Karpas-422 (cell line): ENCODE measurements at places on chromosomes 16 and 17. TPM values are rescaled to one million over a fixed set of nuclear protein-coding genes. Genes with fewer than 3 reads are reported as not detected.

DNA sequence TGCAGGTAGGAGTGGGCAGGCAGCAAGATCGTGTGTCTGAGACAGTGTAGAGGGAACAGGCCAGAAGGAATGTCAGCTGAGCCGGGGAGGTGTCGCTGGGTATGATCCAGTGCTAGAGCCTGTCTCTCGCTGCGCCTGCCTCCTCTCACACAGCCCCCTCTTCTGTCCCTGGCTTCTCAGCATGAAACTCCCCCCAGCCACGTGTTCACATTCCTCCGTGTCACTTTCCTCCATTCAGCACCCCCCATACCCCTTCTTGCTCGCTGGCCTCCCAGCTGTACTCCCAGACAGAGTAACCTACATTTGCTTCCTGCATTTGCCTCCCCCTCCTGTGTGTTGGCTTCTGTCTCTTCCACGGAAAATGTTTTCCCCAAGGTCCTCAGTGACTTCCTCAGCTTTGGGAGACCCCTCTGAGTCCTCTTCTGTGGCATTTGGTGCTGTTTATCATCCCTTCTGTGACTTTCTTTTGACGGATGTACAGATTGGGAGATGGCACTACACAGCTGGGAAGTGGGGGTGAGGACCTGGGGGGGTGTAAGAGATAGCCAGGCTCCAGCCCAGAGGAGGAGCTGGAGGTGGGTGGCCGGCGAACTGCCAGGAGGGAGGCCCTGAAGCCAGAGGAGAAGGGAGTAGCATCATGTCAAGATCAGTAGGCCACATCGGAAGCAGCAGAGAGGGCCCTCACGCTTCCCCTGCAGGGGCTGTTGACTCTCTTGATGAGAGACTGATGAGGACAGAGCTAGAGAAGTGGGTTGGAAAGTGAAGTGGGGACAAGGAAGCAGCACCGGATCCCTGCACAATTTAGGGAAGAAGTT, 19.2 kb downstream of the SGF29 start:
- no peaks in the 10 kb centered on the region for H3K27me3 ChIP-seq
- DNase-seq: no peak
- no peak overlapping the region for H3K4me3 ChIP-seq
- peaks cover 3% of the 10 kb centered on the region; the same call in 1 of the 2 replicates for H3K36me3 ChIP-seq
- H3K27ac ChIP-seq: no peak overlapping the region
- H3K4me1 ChIP-seq: peaks cover 2% of the 10 kb centered on the region; the same call in 1 of the 2 replicates

DNA sequence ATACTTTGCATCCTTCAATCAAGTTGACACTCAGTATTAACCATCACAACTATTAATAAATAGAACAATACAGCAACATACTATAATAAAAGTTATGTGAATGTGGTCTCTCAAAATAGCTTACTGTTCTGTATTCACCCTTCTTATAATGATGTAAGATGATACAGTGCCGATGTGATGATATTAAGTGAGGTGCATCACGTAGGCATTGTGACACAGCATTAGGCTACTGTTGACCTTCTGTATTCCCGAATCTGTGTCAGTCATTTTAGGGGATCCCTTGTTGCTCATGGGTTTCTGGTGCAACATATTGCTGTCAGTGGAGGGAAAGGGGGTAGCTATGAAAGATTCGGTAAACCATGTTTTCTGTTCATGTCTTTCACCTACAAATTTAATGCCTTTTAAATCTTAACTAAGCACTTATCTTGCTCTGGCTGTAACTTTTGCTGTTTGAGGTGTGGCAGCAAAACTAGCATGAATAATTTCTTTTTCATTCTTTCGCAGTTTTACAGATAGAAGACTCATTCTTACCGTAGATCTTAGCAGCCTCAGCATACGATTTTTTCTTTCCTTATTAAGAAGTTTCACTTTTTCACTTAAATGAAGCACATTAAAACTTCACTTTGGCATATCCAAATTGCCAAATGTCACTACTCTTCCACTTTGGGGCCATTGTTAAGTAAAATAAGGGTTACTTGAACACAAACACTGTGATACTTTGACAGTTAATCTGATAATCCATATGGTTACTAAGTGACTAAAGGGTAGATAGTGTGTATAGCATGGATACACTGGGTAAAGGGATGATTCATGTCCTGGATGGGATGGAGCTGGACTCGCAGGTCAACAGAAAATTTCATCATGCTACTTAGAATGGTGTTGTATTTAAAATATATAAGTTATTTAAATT, 29.6 kb downstream of the NFAT5 start:
- no peak for DNase-seq
- no peaks in the 10 kb centered on the region; the same call in 1 of the 2 replicates for H3K4me1 ChIP-seq
- H3K36me3 ChIP-seq: no peaks in the 10 kb centered on the region
- H3K27ac ChIP-seq: no peak overlapping the region
- H3K4me3 ChIP-seq: no peak overlapping the region

DNA sequence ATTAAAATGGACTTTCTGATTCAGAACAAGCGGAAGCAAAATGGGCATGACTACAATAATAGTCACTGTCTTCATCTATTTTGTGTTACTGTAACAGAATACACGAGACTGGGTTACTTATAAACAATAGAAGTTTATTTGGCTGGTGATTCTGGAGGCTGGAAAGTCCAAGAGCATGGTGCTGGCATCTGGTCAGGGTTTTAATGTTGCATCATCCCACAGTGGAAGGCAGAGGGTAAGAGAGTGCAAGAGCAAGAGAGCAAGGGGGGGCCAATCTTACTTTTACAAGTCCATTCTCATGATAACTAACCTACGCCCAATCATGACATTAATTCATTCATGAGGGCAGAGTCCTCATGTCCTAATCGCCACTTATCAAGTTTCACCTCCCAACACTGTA, 189.2 kb downstream of the TOX3 start:
- DNase-seq: no peak
- no peak overlapping the region for H3K4me3 ChIP-seq
- H3K27me3 ChIP-seq: no peaks in the 10 kb centered on the region
- H3K4me1 ChIP-seq: no peaks in the 10 kb centered on the region
- no peaks in the 10 kb centered on the region for H3K36me3 ChIP-seq
- H3K27ac ChIP-seq: no peak overlapping the region

DNA sequence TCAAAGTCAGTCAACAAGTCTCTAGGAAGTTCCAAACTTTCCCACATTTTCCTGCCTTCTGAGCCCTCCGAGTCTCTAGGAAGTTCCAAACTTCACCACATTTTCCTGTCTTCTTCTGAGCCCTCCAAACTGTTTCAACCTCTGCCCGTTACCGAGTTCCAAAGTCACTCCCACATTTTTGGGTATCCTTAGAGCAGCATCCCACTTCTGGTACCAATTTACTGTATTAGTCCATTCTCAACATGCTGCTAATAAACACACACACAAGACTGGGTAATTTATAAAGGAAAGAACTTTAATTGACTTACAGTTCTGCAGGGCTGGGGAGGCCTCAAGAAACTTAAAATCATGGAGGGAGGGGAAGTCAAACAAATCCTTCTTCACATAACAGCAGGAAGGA, 169.0 kb upstream of the HS3ST3A1 start:
- no peak for DNase-seq
- no peaks in the 10 kb centered on the region; the same call in 1 of the 2 replicates for H3K36me3 ChIP-seq
- no peak overlapping the region for H3K27ac ChIP-seq
- no peaks in the 10 kb centered on the region for H3K4me1 ChIP-seq
- H3K27me3 ChIP-seq: no peaks in the 10 kb centered on the region
- H3K4me3 ChIP-seq: no peak overlapping the region

DNA sequence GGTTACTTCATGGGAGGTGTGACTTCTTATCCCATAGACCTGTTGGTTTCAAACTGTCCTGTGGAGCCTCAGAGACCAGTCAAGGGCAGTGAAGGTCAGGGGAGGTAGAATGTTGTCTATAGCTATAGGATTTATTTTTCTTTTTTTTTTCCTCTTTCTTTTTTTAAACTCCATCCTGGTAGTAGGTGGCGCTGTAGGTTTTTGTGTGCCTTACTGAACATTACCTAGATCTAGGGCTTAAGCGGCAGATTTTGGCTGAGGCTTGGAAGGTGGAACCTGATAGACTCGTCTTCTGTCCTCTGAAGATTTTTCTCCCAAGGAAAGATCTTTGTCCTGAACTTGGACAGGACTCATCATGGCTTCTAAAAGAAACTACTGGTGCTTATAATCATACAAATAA, 8.2 kb upstream of the LASP1NB start:
- no peaks in the 10 kb centered on the region for H3K36me3 ChIP-seq
- H3K4me1 ChIP-seq: peaks cover 27% of the 10 kb centered on the region
- H3K27me3 ChIP-seq: no peaks in the 10 kb centered on the region
- no peak for DNase-seq
- H3K4me3 ChIP-seq: no peak overlapping the region

GRCh38 chr17:671076-671762, 43.4 kb downstream of the VPS53 start:
- H3K27ac ChIP-seq: no peak overlapping the region
- H3K36me3 ChIP-seq: no peaks in the 10 kb centered on the region
- DNase-seq: no peak
- H3K27me3 ChIP-seq: no peaks in the 10 kb centered on the region
- H3K4me1 ChIP-seq: peaks cover 23% of the 10 kb centered on the region

GRCh38 chr17:72193391-72194106, 72.7 kb downstream of the SOX9 start:
- H3K27me3 ChIP-seq: no peaks in the 10 kb centered on the region
- no peak overlapping the region for H3K27ac ChIP-seq
- no peak overlapping the region for H3K4me3 ChIP-seq
- no peak for DNase-seq
- H3K36me3 ChIP-seq: no peaks in the 10 kb centered on the region; the same call in 1 of the 2 replicates
- peaks cover 49% of the 10 kb centered on the region for H3K4me1 ChIP-seq

- H3K27me3 ChIP-seq: no peaks in the 10 kb centered on the region; the same call in 1 of the 2 replicates
- no peak overlapping the region for H3K27ac ChIP-seq
- no peak for DNase-seq
- no peaks in the 10 kb centered on the region for H3K36me3 ChIP-seq
- no peak overlapping the region for H3K4me3 ChIP-seq
Observed at GRCh38 chr16:22614271-22614947, 103.7 kb downstream of the NPIPB5 start.

GRCh38 chr17:73021771-73022170, 70.7 kb downstream of the SLC39A11 start:
- no peak overlapping the region for H3K27ac ChIP-seq
- H3K36me3 ChIP-seq: peaks cover 15% of the 10 kb centered on the region
- H3K4me3 ChIP-seq: no peak overlapping the region
- DNase-seq: no peak
- H3K4me1 ChIP-seq: peaks cover 17% of the 10 kb centered on the region
- no peaks in the 10 kb centered on the region for H3K27me3 ChIP-seq

- no peak overlapping the region for H3K4me3 ChIP-seq
- no peak for DNase-seq
- H3K27me3 ChIP-seq: no peaks in the 10 kb centered on the region
- H3K27ac ChIP-seq: no peak overlapping the region
- H3K4me1 ChIP-seq: no peaks in the 10 kb centered on the region
- H3K36me3 ChIP-seq: no peaks in the 10 kb centered on the region
Observed at GRCh38 chr16:10616756-10617640, 36.6 kb upstream of the EMP2 start.

The GALR2 gene
- total RNA-seq: not detected in 2 replicates

The MT1G gene
- total RNA-seq: not detected in 2 replicates

The ANKRD13B gene
- total RNA-seq: 3.5 and 10.9 TPM in 2 replicates

The SLC22A31 gene
- not detected in 2 replicates for total RNA-seq
